Renal cortical epithelial cell (primary cell): ENCODE measurements at places on chromosomes 7 and 10. TPM values are rescaled to one million over a fixed set of nuclear protein-coding genes. Genes with fewer than 3 reads are reported as not detected.
A peak's percentile ranks its signal among the peaks of the same experiment; 100 is the strongest.

- no peak for DNase-seq
Observed at GRCh38 chr10:4301291-4302045, 516.5 kb upstream of the KLF6 start.

- DNase-seq, result no peak
Observed at GRCh38 chr10:82887488-82887887, 1012.5 kb downstream of the NRG3 start.

GRCh38 chr7:47818796-47819606 is 129.3 kb downstream of the PKD1L1 start:
- DNase-seq, result peak; percentile 65

GRCh38 chr10:31476088-31476487 is 157.1 kb downstream of the ZEB1 start:
- DNase-seq, result no peak

- DNase-seq, result no peak
Observed at GRCh38 chr7:88922944-88923343, 127.4 kb upstream of the TEX47 start.

GRCh38 chr7:152637920-152638580 is 37.9 kb downstream of the XRCC2 start:
- DNase-seq, result no peak

GRCh38 chr7:30422922-30423321 is 55.7 kb downstream of the NOD1 start:
- no peak for DNase-seq

- DNase-seq, result no peak
Observed at GRCh38 chr10:110363572-110364411, 59.1 kb upstream of the SMNDC1 start.

DNA sequence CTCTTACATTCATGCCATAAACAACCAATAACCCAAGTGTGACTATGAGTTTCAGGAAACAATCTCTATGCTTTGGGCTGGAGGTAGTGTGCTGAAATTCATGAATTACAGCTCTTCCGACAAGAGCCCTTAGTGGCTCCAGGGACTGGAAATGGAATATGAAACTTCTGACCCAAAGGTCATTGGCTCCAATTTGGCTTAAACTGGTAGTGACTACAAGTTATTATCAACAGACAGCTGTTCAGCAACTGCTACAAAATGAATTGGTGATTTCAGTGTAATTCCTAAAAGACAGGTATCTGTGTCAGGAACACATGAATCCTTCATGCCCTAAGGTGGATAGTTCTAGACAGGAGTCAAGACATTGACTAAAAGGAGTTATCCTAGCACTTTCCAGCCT is 745.4 kb downstream of the PHTF2 start:
- no peak for DNase-seq

DNA sequence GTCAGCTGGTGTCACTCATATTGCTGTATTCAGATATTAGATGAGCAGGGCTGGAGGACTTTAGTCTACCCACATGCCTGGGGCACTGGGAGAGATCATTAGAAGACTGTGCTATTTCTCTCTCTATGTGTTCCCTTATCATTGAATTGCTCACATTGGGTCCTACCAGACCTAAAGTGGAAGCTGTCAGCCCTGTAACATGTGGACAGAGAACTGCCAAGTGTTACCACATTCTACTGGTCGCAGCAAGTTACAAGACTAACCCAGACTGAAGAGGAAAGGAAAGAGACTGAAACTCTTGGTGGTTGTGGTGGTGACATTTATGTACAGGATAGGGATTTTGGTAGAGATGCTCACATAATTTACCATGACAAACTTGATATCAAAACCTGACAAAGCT is 627.1 kb upstream of the FZD8 start:
- DNase-seq, result no peak

DNA sequence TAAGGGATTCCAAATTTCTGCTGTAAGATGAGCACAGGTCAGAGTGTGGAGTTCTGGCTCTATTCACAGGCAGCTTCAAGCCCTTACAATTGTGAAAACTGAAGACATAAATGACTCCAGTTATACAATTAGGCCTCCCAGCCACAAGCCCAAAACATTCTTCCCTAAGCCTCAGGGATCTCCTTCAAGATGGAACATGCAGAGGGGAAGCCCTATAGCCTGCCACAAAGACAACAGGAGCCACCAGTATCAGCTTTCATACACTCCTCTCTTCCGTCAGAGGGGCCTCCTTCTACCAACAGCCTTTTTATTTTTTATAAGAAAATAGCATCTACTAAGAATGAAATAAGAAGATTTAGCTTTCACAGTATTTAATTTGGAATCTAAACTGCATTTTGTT is 46.5 kb downstream of the DLD start:
- no peak for DNase-seq

DNA sequence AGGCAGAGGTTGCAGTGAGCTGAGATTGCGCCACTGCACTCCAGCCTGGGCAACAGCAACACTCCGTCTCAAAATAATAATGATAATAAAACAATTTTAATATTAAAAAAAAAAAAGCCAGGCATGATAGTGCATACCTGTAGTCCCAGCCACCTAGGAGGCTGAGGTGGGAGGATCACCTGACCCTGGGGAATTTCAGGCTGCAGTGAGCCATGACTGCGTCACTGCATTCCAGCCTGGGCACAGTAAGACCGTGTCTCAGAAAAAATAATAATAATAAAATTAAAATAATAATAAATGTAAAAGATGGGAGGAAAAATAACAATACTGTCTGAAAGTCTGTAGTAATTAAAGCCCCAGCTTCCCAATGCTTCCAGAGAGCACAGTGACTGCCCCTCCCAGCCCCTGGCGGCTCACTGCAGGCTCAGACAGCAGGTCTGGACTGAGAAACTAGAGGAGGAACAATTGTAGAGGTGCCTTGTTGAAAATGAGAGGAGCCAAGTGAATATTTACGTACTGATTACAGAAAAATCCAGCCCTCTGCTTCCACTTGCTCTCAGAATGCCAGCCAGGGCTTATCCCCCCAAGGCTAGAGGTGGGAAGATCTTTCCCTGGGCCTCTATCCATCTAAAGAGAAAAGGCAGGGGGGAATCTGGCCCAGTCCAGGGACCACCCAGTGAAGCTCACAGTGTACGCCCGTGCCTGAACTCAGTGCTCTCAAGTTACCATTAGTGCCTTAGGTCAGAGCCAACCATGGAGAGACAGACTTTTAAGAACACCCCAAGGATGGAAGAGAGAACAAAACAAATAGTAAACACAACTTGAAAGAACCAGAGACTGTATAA is 112.8 kb downstream of the PARD3 start:
- peak; percentile 65 for DNase-seq

DNA sequence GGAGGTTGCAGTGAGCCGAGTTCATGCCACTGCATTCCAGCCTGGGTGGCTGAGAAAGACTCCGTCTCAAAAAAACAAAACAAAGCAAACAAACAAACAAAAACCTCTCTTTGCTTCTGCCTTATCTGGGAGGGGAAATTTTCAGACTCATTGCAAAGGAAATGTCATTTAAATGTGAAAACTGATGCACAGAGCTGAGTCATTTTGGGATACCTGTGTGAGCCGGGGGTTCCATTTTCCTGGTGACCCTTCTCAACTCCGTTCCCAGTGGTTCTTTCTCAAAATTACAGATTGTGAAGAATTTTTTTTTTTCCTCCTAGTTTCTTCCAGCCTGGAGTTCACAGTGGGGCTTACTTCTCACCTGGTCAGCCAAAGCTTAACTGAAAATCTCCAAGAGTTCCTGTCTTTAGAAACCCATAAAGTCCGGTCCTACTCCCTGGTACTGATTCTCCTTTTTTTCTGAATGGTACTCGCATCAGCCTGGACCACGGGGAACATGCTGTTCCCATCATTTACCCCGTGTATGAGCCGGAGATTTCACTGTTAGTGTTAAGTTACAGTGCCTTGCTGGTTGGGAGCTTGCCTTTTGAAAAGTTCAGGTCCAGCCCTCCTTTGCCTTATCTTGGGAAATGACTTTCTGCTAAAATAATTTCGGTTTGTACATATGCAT is 56.9 kb downstream of the RBM20 start:
- no peak for DNase-seq

GRCh38 chr10:108582387-108582786 is 1340.9 kb downstream of the XPNPEP1 start:
- DNase-seq, result no peak

DNA sequence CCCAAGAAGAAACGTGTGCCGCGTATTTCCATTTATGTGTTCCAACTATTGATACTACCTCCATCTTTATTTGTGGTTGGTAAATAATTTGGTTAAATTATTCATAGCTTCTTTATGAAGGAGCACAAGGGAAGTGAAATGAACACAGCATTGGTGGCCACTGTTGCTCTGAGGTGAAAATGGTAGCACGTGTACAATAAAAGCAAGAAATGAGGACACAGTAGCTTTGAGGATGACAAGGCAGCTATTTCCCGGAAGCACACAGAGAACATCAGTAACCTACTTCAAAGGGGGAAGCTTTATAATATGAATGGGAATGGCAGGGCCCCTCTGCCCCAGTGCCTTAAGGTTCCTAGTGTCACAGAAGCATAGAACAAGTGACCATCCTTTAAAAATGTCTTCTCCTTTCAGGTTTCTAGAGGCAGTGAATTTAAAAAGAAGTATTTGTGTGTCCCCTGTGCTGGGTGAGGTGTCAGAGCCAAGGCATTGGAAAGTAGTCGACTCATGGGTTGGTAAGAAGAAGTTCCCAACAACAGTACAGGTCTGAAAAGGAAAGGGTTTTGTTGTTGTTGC is 78.8 kb downstream of the SGMS1 start:
- DNase-seq, result no peak

DNA sequence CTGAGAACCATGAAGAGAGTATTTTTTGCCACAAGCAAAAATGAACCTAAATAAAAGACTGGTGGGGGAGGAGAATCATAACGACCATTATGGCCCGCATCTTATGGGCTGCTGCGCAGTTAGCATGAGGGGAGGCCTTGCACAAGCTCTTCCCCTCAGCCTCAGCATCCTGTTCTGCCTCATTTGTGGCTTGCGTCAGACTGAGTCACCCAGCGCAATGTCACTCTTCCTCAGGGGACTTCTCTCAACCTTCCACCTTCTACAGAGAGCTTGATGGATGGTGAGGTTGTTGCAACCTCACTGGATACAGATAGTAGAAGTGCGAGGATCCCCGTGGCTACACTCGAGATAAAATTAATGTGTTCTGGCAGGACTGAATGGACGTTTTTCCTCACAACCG is 16.8 kb upstream of the GPR15LG start:
- DNase-seq, result no peak

- peak; percentile 6 for DNase-seq
Observed at GRCh38 chr10:125370578-125370977, 210.2 kb upstream of the CTBP2 start.

GRCh38 chr7:74183142-74183541 is 9.0 kb downstream of the EIF4H start:
- DNase-seq, result peak; percentile 23

- peak; percentile 69 for DNase-seq
Observed at GRCh38 chr7:30548845-30549244, 44.2 kb upstream of the GGCT start.

DNA sequence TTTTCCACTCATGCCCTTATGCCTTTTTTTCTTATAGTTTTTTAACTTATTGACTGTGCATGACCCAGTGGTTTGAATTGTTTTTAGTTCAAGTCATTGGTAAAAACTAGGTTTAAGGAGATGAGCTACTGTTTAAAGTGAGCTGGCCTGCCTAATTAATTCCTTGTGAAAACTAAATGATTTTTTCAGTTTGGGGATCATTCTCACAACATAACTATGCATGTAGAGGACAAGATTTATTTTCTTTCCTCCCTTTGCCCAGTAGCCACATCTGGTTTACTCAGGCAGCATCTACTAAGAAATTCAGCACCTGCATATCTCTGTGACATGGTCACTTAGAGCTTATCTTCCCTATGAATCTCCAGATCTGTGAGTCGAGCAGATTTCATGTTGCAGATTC is 1.7 kb downstream of the ADO start:
- no peak for DNase-seq

- DNase-seq, result no peak
Observed at GRCh38 chr10:29481906-29482440, 152.8 kb downstream of the SVIL start.

GRCh38 chr10:61097026-61097425 is 153.0 kb upstream of the RHOBTB1 start:
- no peak for DNase-seq

The FRG2B gene
- total RNA-seq, result not detected in 2 replicates

The ENKUR gene
- total RNA-seq, result 1.4 TPM in 1 of 2 replicates, not detected in the other

The BAMBI gene
- total RNA-seq, result 10.4 and 12.0 TPM in 2 replicates

The SLC16A9 gene
- 1.0 and 1.1 TPM in 2 replicates for total RNA-seq

The NKX1-2 gene
- not detected in 2 replicates for total RNA-seq

The IL6 gene
- 52.3 and 84.2 TPM in 2 replicates for total RNA-seq

The RAPGEF5 gene
- total RNA-seq, result 2.3 and 4.0 TPM in 2 replicates

The POMZP3 gene
- total RNA-seq, result 0.85 and 2.8 TPM in 2 replicates

The HOXA4 gene
- 0.17 and 0.75 TPM in 2 replicates for total RNA-seq

The CALD1 gene
- total RNA-seq, result 155 and 181 TPM in 2 replicates

The GRID1 gene
- total RNA-seq, result 0.17 and 0.20 TPM in 2 replicates

The ZC3HAV1L gene
- 13.5 and 34.9 TPM in 2 replicates for total RNA-seq

The GCC1 gene
- total RNA-seq, result 30.4 and 32.7 TPM in 2 replicates

The KIFBP gene
- 54.9 and 73.8 TPM in 2 replicates for total RNA-seq

The RAMP3 gene
- 0.40 TPM in 1 of 2 replicates, not detected in the other for total RNA-seq

The SORBS1 gene
- 4.3 and 9.8 TPM in 2 replicates for total RNA-seq
